ENCODE measurements at places on chromosomes 7 and 10.

DNA sequence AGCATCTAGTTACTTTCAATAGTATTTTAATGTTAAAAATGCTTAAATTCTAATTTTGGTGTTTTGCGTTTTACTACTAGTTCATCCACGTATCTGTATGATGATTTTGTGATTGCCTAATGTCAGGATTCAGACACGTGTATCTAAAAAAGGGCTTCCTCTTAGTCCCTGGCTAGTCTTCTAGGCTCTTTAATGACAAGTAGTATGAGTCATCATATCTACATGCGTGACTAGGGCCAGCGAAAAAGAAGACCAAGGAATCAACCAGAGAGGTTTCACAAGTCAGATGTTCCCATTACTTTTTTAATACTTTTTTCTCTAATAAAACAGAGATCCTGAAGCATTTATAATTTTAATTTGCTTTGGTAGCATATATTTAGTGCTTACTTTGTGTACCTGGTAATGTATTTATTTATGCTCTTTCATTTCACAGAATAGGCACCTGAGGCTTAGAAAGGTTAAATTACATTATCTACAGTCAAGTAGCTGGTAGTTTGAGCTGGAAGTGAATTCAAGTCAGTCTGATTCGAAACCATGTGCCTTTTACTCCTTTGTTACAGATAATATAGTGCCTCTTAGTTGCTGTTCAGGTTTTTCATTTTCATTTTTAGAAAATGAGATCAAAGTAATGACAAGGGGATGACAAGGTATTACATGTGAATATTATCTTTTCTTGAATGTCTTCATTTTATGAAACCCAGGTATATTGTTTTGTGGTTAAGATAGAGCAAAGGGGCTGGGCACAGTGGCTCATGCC is 140.3 kb downstream of the FOXP2 start:
- DNase-seq, result no peak

DNA sequence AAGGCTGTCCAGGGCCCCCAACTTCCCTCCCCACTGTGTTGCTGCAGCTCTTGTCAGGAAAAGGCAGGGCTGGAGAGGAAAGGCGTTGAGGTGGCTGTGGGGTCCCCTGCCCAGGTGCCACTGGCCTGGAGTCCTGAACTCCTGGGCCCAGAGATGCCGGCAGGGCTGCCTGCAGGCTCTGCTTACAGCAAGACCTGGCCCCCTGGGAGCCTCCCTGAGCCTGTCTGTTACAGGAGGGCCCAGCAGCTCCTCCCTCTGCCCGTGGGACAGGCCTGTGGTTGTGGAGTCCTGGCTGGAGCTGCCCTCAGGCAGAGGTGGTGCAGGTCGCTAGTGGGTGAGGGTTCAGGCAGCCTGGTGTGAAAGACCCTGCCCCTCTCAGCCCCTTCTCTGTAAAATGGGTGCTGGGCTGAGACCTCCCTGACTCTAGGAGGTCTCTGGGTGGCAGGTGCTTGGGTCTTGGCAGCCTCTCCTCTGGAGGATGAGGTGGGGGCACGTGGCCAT is 9.9 kb downstream of the ANTXRL start:
- no peak for DNase-seq

GRCh38 chr10:125064681-125065492 is 95.5 kb downstream of the CTBP2 start:
- DNase-seq, result no peak

DNA sequence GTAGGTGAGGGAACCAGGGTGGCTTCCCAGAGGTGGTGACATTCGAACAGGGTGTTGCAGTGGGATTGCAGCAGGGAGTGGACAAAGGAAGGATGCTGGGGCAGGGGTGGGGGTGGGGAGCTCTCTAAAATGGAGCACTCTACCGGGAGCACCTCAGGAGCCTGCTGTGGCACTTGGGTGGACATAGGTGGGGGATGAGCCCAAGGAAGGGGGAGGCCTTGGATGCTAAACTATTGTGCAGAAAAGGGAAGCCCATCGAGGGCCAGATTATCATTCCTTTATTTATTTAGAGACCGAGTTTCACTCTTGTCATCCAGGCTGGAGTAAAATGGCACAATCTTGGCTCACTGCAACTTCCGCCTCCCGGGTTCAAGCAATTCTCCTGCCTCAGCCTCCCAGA is 3.3 kb upstream of the STX1A start:
- DNase-seq, result no peak

DNA sequence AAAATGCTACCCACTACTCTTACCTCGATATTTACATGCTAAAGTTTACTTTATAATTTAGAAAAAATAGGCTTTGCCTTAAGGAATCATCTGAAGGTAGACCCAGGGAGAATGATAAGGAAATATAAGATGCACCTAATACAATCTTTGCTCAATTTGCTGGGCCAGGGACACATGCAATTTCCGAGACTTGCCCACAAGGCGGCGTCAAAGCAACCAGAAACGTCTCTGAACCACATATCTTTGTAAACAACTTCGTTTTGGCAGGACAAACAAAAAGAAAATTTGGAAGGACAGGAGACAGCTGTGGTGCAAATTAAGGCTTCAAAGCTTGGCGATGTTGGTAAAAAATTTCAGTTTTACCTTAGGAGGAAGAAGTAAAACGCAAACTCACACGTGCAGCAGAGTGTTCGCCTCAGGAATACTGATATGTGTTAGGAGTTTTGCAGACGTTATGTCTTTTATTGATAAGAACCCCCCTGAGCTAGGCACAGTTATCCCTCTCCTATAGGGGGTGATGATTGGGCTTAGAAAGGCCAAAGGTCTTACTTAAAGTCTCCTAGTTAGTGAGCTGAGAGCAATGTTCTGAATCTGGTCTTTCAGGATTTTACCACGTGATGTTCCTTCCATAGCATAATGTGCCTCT is 134.3 kb downstream of the PRKCQ start:
- DNase-seq, result peak; percentile 80

DNA sequence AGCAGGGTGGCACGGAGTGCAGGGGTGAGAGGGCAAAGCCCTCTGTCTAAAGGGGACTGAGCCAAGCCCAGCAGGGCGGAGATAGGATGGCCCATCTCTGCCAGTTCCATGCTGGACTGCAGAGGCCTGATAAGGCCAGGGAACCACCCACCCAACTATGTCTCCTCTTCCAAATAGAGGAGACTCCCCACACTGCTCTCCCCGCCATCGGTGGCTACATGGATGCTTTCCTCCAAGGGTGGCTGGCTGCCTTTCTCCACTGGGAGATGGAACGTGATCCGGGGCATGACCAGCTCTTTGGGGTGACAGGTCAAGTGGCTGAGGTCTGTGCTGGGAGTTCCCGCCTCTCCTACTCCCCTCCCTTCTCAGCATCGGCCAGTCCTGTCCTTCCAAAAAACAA is 58.1 kb upstream of the MXI1 start:
- no peak for DNase-seq

- DNase-seq, result no peak
Measured at GRCh38 chr7:111424768-111425167, 137.5 kb downstream of the IMMP2L start.

GRCh38 chr7:43700059-43700501 is 29.2 kb downstream of the COA1 start:
- no peak for DNase-seq

DNA sequence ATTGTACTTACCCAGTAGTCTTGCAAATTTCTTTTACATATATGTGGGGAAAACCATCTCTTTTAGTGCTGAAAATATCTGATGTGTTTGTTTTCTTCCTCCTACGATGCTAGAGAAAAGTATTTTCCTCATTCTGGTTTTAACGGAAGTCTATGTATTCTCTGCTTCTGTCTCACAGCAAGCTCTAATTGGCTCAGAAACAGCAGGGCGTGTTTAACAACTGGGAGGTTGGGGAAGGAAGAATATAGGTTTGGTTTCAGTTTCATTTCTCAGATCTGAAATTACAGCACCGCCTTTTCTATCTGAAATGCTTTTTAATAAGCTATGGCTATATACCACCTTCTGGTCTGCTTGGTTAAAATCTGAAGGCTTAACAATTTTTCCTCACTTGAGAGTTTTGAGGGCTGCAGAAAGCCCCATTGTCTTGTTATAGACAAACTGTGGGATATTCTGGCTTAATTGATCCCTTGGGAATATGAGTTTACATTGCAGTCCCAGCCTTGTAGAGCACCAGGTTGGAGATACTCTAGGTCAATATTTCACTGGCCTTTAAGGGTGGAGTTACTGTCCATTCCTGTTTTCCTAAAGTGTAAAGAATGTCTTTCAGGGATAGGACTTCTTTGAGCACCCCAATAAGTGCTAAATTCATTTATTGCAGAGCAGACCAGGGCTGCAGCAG is at the start of gene SAMD9:
Gene SAMD9 (minus strand): TSS at position 128 of the 679 bp plus-strand sequence. CDS start 11,882 bp downstream, outside the sequence.
- no peak for DNase-seq

DNA sequence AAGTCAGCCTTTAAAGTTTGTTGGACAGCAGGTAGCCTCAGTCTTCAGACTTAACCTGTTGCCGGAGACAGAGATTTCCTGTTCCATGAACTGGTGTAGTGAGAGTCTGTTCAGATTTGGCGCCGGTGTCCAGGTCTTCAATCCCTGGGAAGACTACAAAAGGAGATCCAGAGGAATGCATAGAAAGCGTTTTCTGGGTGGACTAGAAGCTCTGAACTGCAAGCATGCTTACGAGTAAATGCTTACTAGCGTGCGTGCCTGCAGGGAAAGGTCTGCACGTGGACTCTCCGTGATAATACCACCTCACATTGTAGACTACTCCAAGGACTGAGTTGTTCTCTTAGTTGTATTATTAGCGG is 878 bp downstream of the GLRX3 start:
- no peak for DNase-seq

DNA sequence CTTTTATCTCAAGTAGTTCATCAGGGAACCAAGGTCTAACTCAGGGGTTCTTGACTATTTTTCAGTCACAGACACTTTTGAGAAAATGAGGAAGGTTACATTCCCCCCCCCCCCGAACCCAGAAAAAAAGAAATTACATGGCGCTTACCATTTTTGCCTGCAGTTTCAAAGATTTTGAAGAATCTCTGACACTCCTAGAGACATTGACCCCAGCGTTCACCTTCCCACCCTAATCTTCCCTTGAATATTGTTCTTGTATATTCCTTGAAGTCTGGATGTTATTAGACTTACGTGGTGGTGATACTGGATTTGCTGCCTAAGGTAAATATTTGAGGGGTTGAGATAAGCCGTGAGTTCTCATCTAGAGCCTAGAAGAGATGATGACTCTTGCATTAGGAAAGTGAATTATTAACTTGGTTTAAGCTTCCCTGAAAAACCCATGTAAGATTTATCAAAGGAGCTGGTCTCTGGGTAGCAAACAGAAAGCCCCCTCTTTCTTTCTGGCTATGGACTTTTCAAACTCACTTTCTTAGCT is 245.7 kb upstream of the FOXK1 start:
- DNase-seq, result no peak

DNA sequence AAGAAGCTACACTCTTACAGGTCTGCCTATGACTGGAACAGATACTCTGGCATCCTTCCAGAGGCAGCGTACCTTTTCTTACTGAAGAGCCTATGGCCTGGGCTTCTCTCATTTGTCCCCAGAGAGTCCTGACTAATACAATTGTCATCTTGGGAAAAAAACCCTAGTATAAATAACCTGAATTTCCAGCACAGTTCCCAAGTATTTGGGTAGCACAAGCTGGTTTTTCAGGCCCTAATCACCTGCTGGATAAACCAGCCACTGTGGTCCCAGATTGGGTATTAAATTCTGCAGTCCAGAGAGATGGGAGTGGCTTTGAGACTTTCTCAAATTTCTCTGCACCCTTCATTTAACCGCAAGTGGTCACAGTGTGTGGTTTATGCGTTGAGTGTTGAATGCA is 186.8 kb upstream of the NEBL start:
- no peak for DNase-seq

DNA sequence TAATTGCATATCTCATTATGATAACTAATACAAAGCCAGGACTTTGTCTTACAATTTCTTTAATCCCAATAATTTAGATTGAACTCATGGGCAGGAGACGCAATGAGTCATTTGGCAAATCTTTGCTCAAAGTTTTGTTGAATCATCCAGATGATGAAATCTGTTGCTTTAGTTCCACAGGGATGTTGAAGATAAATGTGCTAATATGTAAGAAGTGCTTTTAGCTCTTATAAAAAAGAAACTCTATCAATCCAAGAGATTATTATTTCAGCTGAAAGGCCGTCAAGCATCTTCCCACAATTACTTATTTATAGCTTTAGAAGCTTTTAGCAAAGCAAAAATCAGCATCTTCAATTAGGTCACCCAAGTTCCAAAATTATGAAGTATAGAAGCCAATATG is 36.8 kb upstream of the ANK3 start:
- no peak for DNase-seq

Data from posterior cingulate gyrus (tissue), 11 donors.